ENCODE measurements at places on chromosomes 7 and 10.
A peak's percentile ranks its signal among the peaks of the same experiment; 100 is the strongest.

DNA sequence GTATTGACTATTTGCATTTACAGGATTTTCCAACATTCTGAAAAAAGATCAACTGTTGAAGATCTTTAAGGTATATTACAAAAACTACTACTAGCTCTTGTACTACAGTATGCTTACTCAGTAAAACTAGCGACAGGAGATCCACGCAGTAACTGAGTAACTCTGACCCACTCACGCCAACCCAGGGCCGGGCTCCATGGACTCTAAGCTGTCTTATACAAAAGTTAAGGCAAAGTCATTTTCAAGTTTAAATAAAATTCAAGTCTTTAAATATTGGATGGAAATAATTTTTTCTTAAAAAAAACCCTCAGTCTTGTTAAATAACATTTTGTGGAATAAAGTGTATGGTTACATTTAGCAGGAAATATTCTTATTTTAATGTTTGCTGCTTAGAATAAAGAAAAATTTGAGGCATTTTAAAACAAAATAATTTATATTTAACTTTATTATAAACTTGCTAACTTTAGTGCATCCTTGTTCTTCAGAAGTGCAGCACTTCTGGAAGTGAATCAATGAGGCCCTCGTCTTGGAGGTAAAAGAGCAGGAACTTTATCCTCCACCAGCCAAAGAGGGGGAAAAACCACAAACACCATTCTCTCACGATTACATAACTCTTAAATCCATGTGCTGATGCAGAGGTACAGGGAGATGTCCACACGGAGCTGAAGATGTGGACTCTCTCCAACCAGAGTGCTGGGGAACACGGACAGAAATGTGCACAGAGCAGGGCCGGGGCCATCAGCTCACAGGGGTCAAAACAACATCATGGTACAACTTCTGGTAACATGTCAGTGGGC is 119.9 kb downstream of the LARP4B start:
- no peak for DNase-seq

- no peak for DNase-seq
Measured at GRCh38 chr10:110158051-110159005, 49.1 kb upstream of the MXI1 start.

GRCh38 chr7:122402235-122402634 is 97.7 kb upstream of the FEZF1 start:
- no peak for DNase-seq

GRCh38 chr7:25804154-25804553 is 347.8 kb upstream of the NFE2L3 start:
- DNase-seq = no peak

DNA sequence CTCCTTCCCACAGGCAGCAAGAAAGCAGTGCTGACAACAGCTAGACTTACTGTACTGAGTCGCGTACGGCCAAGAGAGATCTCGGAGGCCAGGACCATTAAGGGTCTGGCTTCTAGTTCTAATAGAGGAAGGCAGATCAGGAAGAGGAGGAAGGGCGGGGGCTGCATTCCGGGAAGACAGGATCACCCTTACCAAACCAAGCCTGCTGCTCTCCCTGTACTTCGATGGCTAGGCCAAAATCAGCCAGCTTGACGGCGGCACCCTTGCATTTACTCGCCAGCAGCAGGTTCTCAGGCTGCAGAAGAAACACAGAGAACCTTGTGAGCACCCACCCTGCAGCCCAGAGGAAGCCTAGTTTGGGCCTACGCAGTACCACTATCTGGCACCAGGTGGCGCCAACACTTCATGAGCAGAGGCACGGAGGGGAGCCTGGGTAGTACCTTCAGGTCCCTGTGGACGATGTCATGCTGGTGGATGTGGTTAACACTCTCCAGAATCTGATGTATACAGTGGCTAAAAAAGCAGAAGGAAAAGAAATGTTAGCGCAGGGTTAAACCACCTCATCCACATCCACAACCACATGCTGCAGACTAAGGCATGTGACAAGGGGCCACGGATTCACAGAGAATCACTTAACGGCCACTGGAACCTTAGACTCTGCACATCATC is 25.4 kb downstream of the CAMK2G start:
- peak; percentile 81 for DNase-seq

DNA sequence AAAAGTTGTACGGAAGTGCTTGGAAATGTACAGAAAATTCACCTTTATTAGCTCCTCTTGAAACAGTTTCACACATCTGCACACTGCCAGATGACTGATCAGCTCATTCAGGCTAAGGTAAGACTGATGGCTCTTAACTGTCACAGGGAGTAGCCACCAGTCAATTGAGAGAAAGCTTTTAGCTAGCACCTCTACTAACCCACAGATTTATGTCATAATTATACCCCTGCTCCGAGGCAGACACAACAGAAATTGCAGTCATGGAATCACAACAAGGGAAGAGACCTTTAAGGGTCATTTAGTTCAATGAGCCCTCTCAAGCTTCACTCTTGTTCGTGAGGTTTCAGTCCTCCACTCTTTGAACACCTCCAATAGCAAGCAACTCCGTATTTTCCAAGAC is 235.4 kb downstream of the TRIL start:
- DNase-seq = no peak

DNA sequence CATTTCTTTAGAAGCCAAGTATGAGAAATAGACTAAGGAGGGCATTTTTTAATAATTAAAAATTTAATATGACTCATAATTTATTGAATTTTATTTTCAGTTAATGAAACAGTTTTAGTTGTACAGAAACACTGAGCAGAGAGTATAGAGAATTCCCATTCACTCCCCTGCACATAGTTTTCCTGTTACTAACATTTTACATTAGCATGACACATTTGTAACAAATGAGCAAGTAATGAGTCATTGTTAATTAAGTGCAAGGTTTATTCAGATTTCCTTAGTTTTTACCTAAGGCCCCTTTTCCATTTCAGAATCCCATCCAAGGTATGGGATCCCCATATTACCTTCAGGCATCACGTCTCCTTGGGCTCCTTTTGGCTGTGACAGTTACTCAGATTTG is 271.5 kb upstream of the FZD8 start:
- no peak for DNase-seq

- DNase-seq = no peak
Measured at GRCh38 chr10:52318136-52318701, 4.1 kb downstream of the DKK1 start.

DNA sequence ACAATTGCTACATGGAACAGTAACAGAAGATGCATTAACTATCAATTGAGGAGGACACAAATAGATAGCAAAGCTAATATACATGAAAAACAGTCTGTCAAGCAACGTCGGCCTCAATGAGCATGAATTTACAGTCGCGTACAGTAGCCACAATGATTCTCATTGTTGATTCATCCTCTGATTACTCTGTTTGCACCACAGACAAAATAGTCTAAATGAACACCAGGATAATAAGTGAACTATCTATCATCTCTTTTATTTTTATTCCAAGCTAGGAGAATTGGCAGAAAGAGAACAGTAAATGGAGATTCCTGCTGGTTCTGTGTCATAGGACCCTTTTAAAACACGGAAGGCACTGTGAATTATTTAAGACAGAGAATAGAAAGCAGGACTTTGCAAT is 108.5 kb downstream of the EVX1 start:
- DNase-seq = no peak

GRCh38 chr7:155206318-155207020 is 91.2 kb upstream of the INSIG1 start:
- DNase-seq = peak; percentile 76

DNA sequence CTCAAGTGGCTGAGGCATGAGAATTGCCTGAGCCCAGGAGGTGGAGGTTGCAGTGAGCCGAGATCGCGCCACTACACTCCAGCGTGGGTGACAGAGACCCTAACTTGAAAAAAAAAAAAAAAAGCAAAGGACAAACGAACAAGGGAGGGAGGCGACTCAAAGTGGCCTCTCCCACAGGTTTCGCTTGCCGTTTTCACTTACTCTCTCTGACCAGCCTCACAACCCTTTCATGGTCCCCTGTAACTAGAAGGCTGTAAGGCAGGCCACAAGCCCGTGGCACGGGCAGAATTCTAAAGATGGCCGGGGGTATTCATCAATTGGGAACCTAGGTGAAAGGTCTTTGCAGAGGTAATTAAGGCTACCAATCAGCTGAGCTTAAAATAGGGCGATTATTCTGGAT is 25.5 kb downstream of the GNA12 start:
- no peak for DNase-seq

DNA sequence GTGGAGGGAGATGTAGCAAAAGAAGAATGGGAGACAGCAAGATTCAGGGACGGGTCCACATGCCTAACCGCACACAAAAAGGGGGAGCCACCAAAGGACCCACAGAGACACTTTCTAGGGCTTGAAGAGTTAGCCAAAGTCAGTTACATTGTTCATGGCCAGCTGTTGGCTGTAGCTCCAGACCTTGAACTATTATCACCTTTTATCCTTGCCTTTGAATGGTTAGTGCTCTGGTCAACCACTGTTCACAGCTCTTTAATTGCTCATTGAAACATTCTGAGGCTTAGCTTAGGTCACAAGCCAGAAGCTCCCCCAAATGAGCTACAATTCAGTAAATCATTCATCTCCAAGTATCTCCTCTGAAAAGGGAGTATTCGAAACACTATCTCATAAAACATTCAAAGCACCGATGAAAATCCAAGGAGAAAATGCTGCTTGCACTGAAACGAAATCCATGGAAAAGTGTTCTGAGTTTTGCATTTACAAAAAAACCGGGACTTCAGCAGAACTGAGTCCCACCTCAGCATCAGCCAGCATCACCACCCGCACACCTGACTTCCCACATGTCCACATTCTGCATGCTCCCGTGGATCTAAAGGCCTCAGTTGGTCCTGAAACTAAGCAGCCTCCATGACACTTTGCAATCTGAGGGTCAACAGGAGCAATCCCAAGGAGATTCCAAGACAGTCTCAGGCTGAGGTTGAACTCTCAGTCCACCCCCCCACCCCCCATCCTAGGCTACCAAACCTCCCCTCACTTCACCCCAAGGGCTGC is 4.0 kb downstream of the SORBS1 start:
- no peak for DNase-seq

- no peak for DNase-seq
Measured at GRCh38 chr7:1099154-1099542, 11.2 kb downstream of the GPER1 start.

GRCh38 chr7:106369816-106370215 is 85.0 kb upstream of the NAMPT start:
- no peak for DNase-seq

GRCh38 chr10:75417522-75417927 is 13.9 kb upstream of the LRMDA start:
- no peak for DNase-seq

DNA sequence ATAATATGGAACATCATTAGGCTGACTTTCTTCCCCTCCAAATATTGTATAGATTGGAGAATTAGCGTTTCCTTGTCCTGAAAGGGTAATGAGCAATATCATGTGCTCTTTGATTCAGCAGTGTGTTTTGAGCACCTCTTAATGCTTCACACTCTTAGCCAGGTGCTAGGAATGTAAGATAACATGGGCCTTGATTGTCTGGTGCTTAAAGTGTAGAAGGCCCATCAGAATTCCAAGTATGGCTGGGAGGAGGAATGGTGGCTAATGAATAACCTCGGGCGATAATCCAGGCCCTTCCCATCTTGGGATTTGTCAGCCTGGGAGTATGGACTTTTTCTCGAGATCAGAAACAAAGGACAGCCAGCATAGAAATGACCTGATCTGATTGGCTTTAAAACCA is 8.6 kb downstream of the TSPAN13 start:
- no peak for DNase-seq

GRCh38 chr10:33402220-33403073 is 68.0 kb upstream of the NRP1 start:
- no peak for DNase-seq

GRCh38 chr10:33817605-33818004 is 483.1 kb upstream of the NRP1 start:
- DNase-seq = no peak

- DNase-seq = no peak
Measured at GRCh38 chr7:117112640-117113039, 159.3 kb downstream of the ST7 start.

DNA sequence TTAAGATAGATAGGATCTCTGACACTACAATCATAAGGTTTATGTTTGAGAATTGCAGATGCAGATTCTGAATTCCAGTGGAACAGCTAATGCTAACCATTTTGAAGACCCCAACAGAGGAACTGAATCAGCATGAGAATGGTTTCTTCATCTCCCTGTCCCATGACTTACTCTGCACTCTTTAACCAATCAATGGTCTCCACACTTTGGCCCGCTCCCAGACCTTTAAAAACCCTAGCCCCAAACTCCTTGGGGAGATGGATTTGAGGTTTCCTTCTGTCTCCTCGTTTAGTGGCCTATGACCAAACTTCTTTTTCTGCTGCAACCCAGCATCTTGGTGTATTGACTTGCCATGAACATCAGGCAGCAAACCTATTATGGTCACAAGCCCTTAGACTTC is 804.9 kb downstream of the LRMDA start:
- no peak for DNase-seq

DNA sequence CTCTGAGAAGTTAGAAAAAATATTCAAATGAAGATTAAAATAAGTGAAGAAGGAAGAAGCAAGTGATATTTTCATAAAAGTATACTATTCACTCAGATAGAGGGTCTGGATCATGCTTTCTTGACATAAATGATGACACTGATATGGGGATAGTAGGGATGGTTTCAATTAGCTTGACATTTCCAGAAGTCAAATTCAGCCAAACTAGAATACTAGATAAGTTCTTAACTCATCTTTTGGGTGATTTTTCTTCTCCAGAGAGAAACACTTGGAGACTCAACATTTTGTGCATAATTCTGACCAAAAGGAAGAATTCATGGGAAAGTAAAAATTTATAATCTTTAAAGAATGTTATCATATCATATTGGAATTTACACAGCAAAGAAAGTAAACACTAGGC is 152.0 kb upstream of the LRGUK start:
- no peak for DNase-seq

Measured in pons (tissue), 1 donor.